ENCODE measurements at places on chromosomes 2 and 18. TPM values are rescaled to one million over a fixed set of nuclear protein-coding genes. Genes with fewer than 3 reads are reported as not detected.

Gene RNF152
- polyA plus RNA-seq: 0.26 TPM

DNA sequence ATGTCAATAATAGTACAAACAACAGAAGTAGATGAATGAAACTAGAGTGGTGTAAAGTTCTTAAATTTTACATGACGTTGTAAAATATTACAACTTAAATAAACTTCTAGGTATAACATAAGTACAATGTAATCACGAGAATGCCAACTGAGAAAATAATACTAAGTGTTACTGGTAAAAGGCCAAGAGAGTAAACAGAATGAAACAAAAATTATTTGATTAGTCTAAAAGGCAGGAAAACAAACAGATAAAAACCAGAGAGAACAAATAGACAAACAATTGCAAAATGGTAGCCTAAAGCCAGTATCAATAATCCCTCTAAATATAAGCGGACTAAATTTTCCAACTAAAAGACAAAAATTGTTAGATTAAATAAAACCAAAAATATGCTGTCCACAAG is 71.9 kb downstream of the SMAD2 start:
- DNase-seq: no peak

DNA sequence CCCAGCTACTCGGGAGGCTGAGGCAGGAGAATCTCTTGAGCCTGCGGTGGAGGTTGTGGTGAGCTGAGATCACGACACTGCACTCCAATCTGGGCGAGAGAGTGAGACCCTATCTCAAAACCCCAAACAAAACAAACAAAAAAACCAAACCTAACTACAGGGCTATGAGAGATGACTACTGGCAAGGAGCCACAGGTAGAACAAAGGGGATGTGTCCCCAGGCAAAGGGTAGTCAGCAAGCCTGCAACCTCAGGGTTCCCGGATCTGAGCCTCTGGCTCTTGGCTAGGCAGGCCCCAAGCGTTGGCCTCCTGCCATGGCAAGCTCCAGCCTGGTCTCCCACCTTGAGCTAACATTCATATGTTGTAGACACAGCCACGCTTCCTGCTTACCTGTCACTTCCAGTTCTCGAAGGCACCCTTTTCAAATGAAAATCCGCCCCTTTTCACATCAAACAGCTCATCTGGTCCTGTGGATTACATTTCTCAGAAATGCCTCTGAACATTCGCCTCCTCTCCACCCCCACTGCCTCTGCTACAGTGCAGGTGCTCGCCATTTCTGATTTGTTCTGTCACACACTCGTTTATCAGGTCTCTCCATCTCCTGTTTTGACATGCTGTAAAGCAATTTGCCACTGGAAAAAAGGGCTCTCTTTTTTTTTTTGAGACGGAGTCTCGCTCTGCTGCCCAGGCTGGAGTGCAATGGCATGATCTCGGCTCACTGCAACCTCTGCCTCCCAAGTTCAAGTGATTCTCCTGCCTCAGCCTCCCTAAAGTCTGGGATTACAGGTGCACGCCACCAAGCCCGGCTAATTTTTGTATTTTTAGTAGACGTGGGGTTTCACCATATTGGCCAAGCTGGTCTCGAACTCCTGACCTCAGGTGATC is 13.1 kb upstream of the ACTR3 start:
- peak; percentile 80 for DNase-seq

DNA sequence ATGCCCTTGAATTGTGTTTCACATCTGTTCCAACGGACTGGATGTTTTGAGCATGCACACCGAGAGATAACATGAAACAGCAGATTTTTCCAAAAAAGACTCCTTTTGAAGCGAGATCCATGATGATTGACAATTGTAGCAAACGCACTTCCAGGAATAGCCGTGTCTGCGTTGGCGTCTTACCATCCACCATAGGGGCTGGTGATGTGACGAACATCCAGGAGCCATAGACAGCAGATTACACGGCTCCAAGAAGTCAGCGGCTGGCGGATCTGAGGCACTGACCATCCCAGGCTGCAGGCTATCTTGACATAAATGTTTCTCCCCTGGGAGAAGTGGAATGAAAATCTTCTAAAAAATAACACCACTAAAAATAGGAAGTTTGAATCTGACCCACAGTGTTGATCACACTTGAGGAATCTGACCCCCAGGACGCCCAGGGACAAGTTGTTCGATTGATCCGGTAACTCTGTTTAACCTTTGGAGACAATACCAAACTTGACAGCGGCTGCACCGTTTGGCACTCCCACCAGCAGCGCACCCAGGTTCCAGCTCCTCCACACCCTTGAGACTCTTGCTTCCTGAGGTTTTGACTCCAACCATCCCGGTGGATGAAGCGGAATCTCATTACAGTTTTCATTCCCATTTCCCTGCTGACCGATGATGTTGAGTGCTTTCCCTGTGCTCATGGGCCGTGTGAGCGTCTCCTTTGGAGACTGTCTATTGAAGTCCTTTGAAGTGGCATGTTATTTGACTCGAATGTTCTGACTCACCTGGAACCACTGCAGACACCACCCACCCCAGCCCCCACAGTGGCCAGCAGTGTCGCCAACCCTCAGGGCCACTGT is 140.0 kb upstream of the GPC1 start:
- no peak for DNase-seq

Gene ABCG5
- not detected for polyA plus RNA-seq

DNA sequence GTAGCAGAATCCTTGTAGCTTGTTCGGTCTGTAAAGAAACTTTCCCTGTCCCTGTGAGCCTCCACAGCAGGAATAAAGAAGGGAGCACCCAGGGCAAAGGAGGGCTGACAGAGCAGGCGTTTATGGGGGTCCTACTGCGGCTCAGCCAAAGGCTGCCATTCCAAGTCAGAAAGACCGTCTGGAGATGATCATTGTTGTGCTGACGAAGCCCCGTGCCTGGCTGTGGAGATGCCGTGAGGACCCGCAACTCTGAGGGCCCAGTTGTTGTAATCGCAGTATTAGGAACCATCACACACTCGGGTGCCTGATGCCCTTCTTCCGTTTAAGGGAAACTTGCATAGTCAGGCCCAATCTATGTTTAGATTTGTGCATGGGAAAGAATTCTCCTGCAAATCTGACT is 16.9 kb upstream of the VWA3B start:
- no peak for DNase-seq

DNA sequence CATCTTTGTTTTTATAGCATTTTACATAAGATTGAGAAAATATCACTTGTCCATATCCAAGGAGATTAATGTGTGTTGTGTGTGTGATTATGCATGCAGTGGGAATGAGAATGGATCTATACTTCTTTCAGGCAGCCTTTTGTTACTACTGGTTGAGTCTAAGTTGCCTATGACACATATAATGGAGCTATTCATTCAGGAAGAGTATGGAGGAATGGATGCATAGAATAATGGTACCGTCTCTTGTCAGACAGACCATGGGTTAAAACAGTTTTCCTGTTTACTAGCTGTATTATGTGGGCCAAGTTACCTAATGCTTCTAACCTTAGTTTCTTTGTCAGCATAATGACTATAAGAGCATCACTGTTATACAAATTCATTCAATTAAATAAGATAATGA is 155.4 kb upstream of the KYNU start:
- DNase-seq: no peak

- no peak for DNase-seq
Measured at GRCh38 chr2:69054431-69054830, 41.5 kb downstream of the ANTXR1 start.

- no peak for DNase-seq
Measured at GRCh38 chr2:9771101-9771449, 72.2 kb upstream of the TAF1B start.

DNA sequence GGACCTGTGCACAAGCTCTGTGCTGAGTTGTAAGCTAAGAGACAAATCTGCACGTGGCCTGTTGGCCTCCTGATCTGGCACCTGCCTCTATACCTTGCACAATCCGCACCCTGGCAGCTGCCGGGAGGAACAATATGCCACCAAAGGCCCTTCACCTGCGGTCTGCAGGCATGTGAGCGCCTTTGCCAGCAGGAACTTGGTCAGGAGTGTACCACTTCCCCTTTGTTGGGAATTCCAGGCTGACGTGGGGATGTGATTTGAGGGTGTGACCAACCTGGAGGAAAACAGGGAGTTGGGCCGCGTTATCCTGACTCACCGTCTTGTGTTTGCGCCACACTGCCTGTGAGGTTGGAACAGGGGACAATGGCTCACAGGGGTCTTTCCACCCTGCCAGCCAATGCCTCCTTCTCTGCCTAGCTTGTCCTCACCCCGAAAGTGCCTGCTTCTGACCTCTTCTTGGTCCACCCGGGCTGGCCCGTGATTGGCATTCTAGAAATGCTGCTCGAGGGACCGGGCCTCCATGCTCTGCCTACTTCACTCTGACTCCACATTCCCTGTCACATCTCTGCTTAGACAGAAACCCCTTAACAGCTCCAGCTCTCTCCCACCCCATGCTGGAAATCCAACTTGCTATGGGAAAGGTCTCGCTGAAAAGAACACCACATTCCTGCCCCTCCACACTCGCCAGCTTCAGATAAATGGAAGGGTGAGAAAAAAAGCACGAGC is 67.1 kb upstream of the MAP4K4 start:
- DNase-seq: no peak

- no peak for DNase-seq
Measured at GRCh38 chr2:190137561-190137960, 75.0 kb upstream of the MSTN start.

GRCh38 chr2:170227507-170227947 is 49.6 kb downstream of the MYO3B start:
- no peak for DNase-seq

Gene CYP27A1
- polyA plus RNA-seq: 13.2 TPM

Gene ELP2
- 72.4 TPM for polyA plus RNA-seq

- DNase-seq: no peak
Measured at GRCh38 chr2:103232865-103233264, 471.0 kb downstream of the TMEM182 start.

GRCh38 chr2:144350151-144350802 is 169.6 kb downstream of the ZEB2 start:
- no peak for DNase-seq

- no peak for DNase-seq
Measured at GRCh38 chr2:229431327-229431954, 160.4 kb upstream of the PID1 start.

Gene CENPA
- 5.5 TPM for polyA plus RNA-seq

DNA sequence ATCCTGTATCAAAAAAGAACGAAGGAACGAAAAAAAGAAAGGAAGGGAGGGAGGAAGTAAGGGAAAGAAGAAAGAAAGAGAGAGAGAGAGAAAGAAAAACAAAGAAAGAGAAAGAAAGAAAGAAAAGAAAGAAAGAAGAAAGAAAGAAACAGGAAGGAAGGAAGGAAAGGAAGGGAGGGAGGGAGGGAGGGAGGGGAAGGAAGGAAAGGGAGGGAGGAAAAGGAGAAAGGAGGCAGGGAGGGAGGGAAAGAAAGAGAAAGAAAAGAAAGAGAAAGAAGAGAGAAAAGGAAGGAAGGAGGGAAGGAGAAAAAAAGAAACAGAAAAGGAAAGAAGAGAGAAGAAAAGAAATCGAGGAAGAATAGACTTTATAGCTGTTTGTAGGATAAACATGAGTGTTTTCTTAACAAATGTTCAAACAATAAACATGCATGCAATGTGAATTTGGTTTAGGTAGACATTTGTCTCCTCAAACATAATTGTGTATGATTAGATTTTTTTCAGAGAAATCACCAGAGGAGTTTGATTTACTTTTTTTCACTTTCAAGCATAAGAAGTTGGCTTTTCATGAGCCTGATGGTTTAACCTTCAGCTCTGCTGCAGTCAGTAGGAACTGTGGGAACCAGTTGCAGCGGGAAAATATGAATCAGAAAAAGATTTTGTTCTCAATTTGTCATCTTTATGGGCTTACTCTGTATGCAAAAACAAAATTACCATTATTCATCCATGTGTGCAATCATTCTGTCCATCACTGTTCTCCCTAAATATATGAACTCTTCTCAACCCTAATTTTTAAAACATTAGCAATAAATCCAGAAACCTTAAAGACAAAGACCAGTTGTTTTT is 71.6 kb downstream of the PRKRA start:
- no peak for DNase-seq

DNA sequence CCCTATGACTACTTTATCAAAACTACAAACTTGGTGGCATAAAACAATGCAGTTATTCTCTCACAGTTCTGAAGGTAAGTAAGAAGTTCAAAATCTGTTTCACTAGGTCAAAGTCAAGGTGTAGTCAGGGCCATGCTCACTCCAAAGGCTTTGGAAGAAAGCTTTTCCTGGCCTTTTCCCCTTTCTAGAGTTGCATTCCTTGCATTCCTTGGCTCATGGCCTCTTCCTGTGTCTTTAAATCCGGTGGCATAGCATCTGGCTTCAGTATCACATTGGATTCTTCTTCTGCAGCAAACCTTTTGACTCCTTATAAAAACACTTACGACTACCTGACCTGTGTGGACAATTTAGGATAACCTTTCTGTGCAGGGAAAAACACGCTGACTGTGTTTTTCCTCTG is 543.5 kb upstream of the HNMT start:
- no peak for DNase-seq

GRCh38 chr2:18467749-18468360 is 92.6 kb downstream of the RDH14 start:
- DNase-seq: no peak
